ENCODE measurements at places on chromosomes 3 and 15.

GRCh38 chr3:10240799-10241198, 7.5 kb upstream of the TATDN2 start:
- DNase-seq, result no peak

DNA sequence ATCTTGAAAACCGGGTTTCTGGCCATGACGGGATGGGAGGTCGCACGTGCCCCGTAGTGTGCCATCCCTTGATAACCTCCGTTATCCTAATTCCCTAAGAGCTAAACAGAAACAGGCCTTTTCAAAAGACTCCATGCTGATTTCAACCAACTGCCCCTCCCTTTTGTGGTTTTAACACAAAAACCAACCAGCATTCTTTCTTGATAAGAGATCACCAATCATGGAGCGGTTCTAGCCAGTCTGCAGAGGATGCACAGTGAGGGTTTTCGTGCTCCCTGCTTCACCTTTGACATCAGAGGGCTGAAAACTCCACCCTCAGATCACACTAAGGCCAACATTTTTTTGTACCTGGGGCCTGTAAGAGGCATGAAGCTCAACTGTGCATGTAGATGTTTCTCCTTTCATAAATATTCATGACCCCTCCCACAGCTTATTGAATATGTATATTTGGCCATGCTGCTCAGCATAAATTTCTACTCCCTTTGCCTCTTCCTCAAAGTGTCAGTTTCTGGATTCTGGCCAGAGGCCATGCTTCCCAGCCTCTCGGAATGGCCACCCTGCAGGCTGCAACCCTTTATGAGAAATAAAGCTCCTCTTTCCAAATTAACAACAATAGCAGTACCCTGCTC, 41.3 kb downstream of the FAM3D start:
- DNase-seq, result no peak

DNA sequence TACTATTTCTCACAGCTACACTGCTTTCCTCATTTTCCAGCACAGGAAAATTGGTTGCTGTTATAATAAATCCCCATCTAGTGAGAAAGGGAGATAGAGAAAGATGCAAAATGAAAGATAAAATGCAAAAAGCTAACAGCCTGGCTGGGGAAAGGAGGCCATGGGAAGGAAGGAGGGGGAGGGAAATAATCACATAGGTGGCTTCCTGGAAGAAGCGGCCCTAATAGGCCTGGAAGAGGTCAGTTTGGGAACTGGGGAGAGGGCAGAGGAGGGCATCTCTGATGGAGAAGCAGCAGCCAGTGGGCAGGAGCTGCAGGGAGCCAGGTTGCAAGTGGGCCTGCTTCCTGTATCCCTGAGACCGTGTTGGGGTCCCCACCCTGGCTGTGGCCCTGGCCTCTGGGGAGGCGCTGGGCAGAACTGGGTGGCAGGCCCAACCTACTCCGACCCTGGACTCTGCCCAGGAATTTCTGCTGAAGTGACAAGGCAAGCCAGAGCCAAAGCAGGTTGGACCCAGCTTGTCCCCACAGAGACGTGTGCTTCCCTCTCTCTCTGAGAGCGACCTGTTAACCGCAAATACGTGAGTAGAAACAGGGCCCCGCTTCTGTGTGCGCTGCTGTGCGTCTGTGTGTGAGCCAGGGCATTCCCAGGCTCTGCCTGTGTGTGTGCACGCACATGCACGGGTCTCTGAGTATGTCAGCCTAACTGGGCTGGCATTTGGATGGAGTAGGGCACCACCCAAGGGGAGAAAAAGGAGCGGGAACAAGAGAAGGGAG, 1.9 kb downstream of the SLC28A1 start:
- DNase-seq, result no peak

- no peak for DNase-seq
These were observed 20.5 kb upstream of the SCN10A start for GRCh38 chr3:38836561-38836960.

DNA sequence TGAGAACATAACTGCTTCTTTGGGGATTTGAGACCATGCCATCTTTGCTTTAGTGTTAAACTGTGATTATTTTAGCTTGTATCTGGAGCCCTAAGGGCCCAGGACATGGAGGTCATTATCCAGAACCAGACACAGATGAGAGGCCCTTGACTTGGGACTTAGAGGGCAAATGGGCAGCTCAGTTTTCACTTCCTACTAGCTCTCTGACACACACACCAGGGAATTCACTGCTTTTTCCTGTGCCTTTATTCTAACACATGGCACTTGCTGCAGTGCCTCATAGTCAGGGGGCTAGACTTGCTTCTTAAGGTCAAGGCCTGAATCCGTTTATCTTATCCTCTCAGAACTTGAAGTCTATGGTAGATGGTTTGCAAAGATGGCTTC, 33.3 kb downstream of the AMOTL2 start:
- DNase-seq, result no peak

GRCh38 chr15:65032801-65033537, 3.5 kb upstream of the MTFMT start:
- no peak for DNase-seq

Measured in CMK (cell line).